ENCODE measurements at places on chromosomes 7 and 10.

DNA sequence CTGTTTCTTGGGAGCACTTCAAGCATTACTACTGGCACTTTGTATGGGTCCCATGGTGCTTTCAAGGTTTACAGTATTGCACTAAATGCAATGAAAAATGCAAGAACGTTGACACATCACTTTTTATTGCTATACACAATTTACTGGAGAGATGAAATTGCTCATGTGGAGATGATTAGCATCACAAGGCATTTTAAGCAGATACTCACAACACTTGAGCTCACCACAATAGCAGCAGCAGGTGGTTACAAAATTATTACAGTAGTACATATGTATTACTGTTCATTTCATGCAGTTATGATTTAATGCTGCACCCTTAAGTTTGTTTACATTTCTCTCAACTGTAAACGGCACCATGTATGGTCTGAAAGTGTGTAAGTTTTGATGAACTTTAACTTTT is 537.7 kb downstream of the GRM8 start:
- no peak for DNase-seq

DNA sequence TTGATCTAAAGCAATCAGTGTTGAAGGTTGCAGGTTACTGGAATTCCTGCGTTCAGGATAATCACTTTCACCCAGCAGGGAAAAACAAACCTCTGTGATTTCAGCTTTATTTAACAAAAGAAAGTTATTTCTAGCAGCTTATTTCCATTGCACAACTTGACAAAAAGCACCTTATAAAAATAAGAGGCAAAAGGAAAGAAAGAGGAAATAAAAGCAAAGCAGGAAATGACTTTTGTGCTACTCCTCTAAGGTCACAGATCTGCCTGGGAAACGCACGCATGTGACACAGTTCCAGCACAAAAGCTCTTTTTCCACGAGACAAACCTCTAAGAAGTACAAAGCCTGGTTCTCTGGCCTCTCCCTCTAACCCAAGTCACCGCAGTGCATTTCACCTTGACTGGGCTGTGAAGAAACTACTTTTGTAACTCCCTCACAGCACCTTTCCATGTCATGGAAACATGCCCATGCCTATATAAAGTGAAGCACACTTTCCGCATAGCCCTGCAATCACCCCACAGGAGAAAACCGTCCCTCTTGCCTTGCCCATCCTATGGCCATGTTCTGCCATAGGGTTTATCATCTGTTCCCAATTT is 870 bp downstream of the ANK3 start:
- peak; percentile 10 for DNase-seq

DNA sequence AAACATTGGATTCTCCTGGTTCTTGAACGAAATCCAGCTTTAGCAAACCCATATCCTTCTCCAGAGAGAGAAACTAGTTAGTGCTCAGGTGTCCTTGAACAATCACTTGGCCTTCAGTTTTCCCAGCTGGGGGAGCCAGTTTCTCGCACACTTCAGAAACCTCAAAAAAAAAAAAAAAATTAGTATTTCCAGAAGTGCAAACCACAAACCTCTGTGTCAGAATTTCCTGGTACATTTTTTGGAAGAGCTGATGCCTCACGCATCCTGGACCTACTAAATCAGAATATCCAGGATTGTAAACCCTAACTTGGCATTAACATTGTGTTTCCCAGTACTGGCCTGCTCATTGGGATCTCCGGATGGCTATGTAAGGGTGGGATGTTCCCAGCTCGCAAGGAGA is 143.4 kb upstream of the EGR2 start:
- no peak for DNase-seq

DNA sequence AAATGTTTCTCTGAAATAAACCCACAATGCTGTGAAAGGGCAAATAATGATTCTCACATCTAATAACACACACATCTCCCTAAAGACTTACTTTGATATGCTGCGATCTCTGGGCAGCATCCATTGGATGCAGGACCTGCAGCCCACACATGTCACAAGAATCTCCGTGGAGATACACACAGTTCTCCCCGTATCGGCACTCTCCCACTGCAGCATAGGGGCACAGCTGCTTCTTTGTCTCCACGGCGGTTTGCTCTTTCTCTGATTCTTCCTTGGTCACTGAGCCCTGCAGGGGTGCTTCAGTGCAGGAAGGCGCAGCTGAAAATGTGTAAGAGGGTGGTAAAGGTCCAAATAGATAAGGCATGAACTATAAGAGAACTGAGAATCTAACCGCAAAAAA is 20.4 kb downstream of the MKRN1 start:
- no peak for DNase-seq

DNA sequence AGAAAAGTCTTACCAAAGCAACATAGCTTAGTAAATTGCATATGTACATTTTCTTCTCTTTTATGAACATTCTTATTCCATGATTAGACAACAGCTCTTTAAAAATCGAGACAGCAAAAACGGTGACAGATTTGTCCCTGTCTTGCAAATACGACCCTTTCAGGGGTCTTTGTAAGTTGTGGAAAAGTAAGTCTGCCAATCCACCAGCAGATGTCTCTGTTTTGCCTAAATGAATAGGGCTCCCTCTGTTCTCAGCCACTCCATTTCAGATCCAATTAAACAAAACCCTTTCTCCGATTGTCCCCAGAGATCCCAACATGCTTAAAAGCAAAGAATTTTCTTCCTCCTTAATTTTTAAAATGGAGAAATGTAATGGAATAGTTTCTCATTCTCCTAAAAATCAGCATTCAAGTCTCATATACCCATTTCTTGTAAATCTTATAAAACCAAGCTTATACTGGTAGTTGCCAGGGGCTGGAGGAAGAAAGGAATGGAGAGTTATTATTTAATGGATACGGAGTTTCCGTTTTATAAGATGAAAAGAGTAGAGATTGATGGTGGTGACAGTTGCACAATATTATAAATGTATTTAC is 61.0 kb upstream of the NFE2L3 start:
- peak; percentile 56 for DNase-seq

- no peak for DNase-seq
Measured at GRCh38 chr10:58048936-58049335, 218.8 kb downstream of the IPMK start.

- DNase-seq: no peak
Measured at GRCh38 chr10:14779001-14779651, 4.4 kb upstream of the FAM107B start.

DNA sequence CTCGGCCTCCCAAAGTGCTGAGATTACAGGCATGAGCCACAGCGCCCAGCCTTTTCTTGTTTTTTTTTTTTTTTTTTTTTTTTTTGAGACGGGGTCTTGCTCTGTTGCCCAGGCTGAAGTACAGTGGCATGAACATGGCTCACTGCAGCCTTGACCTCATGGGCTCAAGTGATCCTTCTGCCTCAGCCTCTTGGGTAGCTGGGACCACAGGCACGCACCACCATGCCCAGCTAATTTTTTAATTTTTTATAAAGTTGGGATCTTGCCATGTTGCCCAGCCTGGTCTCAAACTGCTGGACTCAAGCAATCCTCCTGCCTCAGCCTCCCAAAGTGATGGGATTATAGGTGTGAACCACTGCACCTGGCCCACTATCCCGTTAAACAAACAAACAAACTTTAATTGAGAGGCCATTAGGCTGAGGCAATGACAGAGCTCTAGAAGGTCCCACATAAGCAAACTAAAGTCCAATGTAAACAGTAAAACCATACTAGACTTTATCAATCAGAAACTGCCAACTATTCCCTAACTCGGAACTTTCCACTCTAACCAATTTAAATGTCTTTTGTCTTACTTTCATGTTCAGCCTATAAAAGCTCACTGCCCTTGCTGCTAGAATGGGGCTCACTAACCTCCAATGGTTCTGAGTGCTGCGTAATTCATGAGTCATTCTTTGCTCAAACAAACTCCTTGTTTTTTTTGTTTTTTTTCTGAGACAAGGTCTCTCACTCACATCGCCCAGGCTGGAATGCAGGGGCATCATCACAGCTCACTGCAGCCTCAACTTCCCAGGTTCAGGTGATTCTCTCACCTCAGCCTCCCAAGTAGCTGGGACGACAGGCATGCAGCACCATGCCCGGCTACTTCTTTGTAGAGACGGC is 1.9 kb downstream of the DHX32 start:
- no peak for DNase-seq

DNA sequence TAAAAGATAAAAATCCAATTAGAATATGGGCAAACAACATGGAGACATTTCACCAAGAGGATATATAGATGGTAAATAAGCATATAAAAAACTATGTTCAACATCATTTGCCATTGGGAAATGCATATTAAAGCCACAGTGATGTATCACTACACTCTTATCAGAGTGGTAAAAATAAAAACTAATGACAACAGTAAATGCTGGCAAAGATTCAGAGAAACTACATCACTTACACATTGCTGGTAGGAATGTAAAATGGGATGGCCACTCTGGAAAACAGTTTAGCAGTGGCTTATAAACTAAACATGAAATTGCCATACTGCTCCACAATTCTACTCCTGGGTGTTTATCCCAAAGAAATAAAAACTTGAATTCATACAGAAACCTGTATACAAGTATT is 59.2 kb downstream of the CROT start:
- no peak for DNase-seq

DNA sequence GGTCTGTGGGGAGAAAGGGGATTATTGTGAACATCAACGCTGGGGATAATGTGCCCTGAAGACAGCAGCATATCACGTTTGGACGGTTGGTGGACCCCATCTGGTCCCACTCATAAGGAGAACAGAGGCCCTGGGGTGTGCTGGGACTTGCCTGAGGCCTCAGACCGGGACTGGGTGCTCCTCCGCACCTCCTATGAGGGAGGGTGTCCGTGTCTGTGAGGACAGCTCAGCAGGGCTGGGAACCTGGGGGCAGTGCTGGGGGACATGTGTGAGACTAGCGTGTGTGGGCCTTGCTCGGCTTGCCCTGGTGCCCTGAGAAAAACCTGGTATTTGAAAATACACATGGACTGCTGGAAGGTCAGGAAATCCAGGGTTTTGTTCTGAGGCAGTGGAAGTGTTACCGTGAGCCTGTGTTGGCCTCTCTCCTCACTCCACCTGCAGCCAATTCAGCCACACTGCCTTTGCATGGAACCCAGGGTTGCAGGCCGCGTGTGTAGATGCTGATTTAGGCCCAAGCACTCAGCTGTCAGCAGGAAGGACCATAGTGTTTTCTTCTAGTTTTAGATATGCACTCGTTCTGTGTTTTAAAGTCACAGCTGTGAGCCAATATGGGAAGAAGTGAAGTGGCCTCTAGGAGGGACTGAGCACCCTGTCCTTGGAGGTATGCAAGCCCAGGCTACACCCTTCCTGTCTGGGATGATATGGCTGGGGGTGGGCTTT is 13.4 kb upstream of the SH2D4B start:
- DNase-seq: no peak

All from activated CD4-positive, alpha-beta T cell treated with anti-CD3 and anti-CD28 coated beads, Interleukin-10, Interleukin-2, amounts not matched to agents 100 ng/mL and 50 ng/mL, durations not matched to agents 16 hours and 8 hours (primary cell).